ENCODE measurements at places on chromosomes 5 and 9.
A peak's percentile ranks its signal among the peaks of the same experiment; 100 is the strongest.

GRCh38 chr5:17157916-17158529, 59.4 kb upstream of the BASP1 start:
- DNase-seq: peak; percentile 98

- DNase-seq: no peak
Observed at GRCh38 chr5:89041976-89042375, 159.0 kb upstream of the MEF2C start.

DNA sequence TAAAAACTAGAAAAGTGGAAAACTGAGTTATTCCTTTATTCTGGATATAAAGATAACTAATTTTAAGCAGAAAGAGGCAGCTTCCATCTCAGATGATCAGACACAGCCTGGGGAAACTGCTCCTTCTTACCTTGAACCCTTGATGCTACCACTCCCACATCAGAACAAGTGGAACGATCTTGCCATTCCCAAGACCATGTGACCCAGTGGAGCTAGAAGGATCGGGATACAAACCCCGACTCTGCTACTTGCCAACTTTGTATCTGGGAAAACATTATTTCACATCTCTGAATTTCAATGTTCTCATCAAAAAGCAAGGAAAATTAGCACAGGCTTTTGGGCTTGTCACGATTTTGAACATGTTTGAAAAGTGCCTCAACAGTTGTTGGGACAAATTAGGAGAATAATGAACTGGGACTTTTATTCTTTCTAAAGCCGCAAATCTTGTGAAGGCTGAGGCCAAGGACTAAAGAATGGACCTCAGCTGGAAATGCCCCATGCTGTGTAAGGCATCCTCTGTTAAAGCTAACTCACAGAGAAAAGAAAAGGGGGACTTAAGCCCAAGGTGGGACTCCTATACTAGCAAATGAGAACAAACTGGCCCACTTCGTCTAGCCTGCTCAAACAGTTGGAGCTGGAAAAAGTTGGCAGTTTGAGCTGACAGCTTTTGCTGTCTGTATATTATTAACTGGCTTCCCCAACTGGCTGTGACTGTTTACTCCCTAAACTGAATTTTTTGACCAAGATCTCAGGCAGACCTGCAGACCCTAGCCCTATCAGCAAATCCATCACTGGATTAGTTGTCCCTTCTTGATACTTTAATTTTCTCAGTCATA, 552.3 kb downstream of the EFNA5 start:
- no peak for DNase-seq

DNA sequence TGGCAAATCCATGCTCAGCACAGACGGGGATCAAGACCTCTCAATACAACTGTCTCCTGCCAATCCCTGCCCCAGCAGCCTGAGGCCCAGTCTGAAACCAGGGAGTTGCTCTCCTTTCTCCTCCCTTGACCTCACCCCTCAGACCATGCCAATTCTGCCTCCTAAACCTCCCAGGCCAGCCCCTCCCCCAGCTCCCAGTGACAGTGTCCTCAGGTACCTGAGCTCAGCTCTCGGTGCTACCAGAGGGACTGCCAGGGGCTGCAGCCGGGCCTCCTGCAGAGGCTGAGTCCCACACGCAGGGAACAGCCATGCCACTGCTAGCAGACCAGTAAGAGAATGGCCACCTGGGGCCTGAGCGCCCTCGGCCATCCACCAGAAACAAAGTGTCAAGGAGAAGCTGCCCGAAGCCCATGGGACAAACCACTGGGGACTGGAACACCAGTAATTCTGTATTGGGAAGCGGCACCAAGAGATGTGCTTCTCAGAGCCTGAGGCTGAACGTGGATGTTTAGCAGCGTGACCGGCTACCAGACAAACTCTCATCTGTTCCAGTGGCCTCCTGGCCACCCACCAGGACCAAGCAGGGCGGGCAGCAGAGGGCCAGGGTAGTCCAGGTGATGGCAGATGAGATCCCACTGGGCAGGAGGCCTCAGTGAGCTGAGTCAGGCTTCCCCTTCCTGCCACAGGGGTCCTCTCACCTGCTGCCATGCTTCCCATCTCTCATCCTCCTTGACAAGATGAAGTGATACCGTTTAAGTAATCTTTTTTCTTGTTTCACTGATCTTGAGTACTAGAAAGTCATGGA, 557 bp upstream of the IL3 start:
- DNase-seq: no peak

DNA sequence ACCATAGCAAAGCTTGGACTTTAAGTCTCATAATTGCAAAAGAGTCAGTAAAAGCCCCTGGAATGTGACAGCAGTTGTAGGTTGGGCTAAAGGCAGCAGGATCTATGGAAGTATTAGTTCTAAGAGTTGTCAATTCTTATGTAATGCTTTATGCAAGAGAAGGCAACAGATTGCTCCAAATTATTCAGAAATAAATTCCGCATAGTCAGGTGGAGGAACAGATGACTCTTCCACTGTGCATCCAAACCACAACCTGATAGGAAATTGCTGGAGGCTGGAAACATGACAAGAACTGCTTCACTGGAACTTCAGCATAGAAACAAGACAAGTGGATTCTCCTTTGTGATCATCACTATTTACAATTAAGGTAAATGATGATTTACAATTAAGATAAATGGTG, 101.0 kb downstream of the STARD4 start:
- DNase-seq: peak; percentile 78

DNA sequence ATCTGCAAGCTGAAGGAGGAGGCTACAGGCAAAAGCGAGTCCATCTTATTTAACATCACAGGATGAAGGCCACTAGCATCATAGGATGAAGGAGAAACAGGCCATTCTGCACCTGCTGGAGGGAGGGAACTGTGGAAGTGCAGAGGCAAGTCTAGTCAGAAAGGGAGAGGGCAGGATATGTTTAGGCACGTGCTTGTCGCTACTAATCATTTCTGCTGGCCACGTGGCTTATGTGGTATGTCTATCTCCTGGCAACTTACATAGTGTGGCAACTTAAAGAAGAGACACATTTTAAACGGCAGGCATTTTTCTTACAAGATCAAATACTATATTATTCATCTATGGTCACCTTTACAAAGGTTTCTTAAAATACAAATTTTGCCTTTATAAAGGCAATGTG, 74.0 kb downstream of the GNAQ start:
- DNase-seq: no peak

DNA sequence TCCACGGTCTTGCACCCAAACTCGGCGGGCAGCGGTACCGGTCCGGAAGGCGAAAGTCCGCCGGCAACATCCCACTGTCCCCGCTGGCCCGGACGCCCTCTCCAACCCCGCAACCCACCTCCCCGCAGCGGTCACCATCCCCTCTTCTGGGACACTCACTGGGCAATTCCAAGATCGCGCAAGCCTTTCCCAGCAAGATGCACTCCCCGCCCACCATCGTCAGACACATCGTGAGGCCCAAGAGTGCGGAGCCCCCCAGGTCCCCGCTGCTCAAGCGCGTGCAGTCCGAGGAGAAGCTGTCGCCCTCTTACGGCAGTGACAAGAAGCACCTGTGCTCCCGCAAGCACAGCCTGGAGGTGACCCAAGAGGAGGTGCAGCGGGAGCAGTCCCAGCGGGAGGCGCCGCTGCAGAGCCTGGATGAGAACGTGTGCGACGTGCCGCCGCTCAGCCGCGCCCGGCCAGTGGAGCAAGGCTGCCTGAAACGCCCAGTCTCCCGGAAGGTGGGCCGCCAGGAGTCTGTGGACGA, 33.3 kb downstream of the CD180 start:
- DNase-seq: no peak

GRCh38 chr5:164012371-164012770, 507.0 kb downstream of the MAT2B start:
- DNase-seq: peak; percentile 10

- no peak for DNase-seq
Observed at GRCh38 chr9:113954591-113954990, 78.5 kb downstream of the ZNF618 start.

DNA sequence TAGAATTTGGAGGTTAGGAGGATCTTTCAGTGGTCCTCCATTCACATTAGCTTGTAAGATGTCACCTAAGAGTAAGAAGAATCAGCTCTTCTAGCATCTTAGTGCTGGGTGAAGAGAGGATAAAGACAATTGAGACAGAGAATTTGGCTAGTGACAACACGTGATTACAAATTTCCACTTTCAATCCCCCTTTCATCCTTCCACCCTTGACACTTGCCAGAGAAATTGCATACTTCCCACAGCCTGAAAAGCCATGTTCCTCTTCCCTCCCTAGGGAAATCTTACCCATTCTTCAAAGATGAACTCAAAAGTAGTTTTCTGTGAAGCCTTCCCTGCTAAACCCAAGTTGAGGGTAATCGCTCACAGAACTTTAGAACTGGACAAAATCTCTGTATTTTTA, 282.6 kb upstream of the PTGER4 start:
- no peak for DNase-seq

DNA sequence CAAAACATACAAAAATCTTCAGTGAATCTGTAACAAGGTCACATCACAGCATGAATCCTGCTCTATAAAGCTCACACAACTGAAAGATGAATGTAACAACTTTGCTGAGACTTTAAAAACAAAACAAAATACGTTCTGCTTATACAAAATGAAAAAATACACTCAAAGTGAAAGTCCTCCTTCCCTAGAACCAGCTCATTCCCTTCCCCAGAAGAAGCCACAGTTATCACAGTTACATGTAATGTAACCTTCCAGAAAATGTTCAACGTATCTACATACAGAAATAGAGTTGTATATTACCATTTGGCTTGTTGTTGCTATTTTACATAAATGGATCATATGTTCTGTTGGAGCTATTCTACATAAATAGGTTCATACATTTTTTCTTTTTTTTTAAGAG, 2.6 kb downstream of the AUH start:
- DNase-seq: no peak

DNA sequence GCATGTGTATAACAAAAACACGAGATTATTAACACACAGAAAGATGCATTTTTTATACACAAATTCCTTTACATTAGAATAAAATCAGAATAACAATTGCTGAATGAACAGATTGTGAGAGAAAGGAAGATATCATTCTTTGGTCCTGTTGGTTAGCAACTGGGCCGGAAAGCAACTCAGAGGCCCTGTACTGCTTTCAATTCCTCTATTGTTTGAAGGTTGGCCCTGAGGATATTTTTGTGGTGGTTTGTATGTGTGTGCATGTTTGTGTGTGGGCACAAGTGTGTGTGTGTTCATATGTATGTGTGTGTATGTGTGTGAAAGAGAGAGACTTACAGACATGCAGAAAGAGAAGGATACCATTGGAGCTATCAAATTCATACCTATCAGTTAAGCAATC, 356.8 kb upstream of the DMAC1 start:
- no peak for DNase-seq

GRCh38 chr9:101478444-101478843, 42.9 kb upstream of the ALDOB start:
- DNase-seq: no peak

DNA sequence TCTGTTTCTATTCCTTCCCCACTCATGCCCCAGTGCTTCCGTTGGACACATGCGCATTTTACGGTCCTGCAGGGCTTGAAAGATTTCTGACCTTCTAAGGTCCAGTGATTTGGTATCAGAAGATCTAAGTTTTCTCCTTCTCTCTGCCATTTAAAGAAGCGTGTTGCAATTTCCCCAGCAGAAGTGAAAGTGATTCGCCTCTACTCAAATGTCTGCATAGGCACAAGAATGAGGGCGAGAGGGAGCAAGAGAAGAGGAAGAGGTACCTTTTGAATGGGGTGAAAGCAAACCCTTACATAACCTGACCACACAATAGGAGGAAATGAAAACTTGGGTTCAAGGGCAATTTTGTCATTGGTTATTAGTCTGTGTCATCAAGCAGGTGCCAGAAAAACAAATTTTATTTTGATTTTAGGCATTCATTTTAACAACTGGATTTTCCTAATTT, 31.7 kb upstream of the NR3C1 start:
- DNase-seq: no peak

- DNase-seq: peak; percentile 94
Observed at GRCh38 chr5:71922584-71923106, 184.6 kb upstream of the MAP1B start.

DNA sequence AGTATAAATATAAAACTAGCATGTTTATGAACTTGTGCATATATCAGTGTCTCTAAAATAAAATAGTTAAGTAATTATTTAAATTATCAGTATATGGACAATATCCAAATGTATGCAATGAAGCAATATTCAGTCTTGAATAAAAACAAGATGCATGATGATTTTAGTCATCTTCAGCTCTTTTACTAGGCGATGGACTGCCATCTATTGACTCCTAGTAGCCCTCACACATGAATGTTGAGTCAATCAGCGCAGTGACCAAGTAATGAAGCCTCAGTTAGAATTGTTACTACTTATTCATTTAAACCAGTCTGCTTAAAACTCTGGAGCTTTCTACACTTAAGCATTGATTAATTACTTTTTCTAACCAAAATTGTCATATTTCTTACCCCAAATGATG, 92.9 kb upstream of the GRHPR start:
- peak; percentile 10 for DNase-seq

- DNase-seq: no peak
Observed at GRCh38 chr5:79811904-79812303, 122.3 kb downstream of the CMYA5 start.

- DNase-seq: peak; percentile 12
Observed at GRCh38 chr9:15965246-15965745, 412.5 kb downstream of the CCDC171 start.

DNA sequence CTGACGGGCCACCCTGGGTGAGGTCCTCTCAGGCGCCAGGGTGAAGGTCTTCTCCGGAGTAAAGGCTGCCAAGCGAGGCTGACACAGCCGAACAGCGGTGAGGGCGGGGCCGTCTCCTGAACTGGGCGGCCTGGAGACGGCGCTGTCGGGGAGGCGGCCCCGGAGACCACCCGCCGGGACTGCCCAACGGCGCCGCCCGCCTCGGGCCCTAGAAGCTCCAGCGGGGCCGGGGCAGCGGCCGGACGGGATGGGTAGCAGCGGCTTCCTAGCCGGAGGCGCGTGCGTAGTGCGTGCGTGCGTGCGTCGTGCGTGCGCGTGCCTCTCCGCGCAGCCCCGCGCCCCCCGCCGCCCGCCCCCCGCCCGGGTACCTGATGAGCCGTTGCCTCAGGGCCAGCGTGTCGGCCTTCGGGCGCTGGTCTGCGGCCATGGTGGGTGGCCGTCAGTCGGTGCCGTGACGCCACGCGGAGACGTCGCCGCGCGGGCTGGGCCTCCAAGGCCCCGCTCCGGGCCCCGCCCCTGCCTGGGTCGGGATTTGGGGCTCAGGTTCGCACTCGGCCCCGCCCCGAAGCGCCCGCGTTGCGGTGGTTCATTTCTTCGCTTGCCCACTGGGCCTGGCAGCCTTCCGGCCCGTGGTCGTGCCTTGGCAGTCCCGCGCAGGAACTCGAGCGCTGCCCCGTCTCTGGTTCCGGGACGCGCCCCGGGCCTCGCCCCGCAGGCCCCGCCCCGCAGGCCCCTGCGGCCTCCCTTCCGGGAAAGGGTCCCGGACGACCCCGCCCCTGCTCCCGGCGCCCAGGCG, at the start of gene PHYKPL:
PHYKPL (minus strand) TSS at position 679 of the 796 bp plus-strand sequence; CDS start at position 427, 252 bp downstream.
- DNase-seq: peak; percentile 51

DNA sequence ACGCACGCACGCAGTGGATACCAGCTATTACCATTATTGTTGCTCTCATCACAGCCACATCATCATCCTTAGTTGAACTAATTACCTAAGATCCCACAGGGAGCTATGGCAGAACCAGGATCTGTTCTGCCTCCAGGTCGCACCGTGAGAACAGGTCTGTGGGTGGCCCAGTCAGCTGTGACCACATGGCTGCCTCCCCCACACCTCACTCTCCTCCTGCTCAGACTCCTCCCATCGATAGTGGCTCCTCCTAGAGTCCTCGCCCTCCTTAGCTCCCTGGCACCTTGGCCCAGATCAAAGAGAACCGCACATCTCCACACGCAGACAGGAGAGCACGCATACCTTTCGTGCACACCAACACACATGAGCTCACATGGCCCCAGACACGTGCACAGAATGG, 32.4 kb upstream of the RPL26L1 start:
- no peak for DNase-seq
